ENCODE measurements at places on chromosomes 6 and 20.

- DNase-seq: no peak
Observed at GRCh38 chr6:163860287-163861081, 446.0 kb downstream of the QKI start.

DNA sequence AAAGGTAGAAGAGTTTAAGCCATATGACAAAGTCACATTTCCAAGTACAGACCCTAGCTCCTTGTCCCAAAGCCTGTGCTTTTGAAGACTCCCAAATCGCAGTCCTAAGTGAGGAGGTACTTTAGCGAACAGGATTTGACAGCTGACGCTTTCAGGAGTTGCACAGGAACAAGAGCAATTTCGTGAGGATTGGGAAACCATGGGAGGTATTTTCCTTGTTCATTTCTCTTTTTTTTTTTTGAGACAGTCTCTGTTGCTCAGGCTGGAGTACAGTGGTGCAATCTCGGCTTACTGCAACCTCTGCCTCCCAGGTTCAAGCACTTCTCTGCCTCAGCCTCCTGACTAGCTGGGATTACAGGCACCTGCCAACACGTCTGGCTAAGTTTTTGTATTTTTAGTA lies 150.6 kb downstream of the MTHFD1L start:
- DNase-seq: no peak

- no peak for DNase-seq
Observed at GRCh38 chr6:437037-437392, 45.5 kb downstream of the IRF4 start.

DNA sequence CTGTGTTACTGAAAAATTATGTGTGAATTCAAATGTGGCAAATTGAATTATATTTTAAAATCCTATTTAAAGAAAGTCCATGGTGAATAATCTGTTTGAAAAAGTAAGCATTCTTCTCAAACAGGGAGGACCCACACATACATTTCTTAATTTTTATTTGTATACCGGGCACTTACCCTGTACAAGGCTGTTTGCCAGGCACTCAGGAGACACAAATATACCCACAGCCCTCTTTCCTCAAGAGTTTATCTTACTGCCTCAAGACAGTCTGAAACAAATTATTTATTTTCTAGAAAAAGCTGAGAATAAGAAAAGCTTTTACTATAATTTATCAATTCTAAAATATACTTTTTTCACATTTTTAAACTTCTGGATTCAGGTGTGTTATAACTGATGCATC lies 114.4 kb downstream of the TASP1 start:
- DNase-seq: no peak
